Eye (tissue), 1 donor: ENCODE measurements at places on chromosomes 4 and X.

DNA sequence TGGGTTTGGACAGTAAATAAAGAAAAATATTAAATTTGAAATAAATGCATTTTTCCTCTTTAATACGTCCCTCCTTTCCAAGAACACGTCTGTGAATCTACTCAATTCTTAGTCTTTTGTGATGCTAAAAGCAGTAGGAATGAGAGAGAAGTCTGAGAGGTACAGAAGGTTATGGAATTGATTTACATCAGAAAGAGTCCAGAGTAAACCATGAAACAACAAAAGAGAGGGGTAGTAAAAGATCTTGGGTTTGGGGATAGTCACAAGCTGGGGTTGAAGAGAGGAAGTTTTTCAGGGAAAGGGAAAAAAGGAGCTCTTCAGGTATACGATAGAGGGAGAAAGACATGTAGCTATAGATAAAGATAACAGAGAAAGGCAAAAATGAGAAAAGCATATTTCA, 215.4 kb downstream of the RAB28 start:
- no peak for DNase-seq

- no peak for DNase-seq
Measured at GRCh38 chr4:55561889-55562288, 15.2 kb upstream of the CLOCK start.

DNA sequence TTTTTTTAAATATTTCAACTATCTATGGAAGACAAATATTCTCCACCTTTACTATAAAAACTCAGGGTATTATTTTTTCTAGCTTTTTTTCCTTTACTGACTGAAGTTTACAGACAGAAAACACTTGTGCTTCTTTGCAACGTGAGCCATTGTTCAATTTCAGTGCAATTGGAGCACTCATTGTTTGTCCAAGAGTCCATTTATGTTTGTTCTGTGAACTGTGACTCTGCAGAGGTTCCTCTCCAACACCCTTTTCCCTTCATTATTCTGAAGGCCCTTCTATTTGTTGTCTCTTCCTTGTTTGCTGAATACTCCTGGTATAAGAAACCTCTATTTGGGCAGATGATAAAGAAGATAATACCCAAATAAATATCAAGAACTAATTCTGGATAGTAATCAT, 37.4 kb downstream of the DAPP1 start:
- DNase-seq = no peak

- no peak for DNase-seq
Measured at GRCh38 chr4:6742989-6743388, 27.0 kb downstream of the BLOC1S4 start.

- DNase-seq = peak; percentile 18
Measured at GRCh38 chr4:16315456-16315855, 89.2 kb upstream of the TAPT1 start.

DNA sequence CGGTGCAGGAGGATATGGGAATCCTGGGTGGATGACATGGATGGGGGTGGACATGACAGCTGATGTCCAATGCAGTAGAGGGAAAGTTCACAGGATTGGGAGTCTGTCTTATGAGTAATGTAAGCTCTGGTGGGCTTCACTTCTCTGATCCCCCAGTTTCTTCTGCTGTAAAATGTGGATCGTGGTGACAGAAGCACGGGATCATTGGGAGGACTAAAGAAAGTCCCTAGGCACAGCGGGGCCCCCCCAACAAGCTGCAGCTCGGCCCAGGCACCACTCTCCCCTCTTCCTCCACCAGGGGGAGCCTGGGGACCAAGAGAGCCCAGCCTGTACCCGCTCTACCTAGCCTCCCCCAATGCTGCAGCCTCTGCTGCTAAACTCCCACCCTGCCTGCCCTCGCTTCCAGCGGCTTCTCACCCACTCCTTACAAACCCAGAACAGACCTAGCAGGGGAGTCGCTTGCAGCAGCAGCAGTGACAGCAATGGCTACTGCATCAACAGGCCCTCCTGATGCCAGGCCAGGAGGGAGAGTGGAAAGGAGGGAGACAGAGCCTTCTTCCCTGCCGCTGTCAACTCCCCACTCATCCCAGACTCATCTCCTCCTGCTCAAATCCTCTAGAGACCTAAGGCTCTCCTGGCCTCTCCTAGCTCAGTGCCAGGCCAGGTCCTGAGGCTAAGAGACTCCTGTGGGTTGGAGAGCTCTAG, 36.1 kb upstream of the IQSEC2 start:
- peak; percentile 75 for DNase-seq

GRCh38 chr4:65515646-65516045, 154.6 kb downstream of the EPHA5 start:
- DNase-seq = no peak

DNA sequence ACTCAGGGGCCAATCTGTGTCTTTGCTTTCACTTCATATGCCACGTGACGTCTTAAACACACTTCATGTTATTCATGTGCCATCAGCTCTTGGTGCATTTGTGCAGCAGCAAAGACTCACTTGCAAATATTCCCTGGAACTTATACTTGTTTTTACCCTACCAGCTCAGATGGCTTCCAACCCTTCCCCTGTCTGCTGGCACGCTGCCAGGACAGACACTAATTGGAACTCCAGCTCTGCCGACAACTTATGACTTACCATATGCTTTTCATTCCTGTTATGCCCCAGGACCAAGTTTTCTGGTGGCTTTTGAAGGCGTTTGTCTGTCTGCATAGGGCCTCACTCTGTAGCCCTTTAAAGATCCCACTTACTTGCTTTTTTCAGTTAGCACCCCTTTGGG, 261.7 kb upstream of the GNPDA2 start:
- no peak for DNase-seq

DNA sequence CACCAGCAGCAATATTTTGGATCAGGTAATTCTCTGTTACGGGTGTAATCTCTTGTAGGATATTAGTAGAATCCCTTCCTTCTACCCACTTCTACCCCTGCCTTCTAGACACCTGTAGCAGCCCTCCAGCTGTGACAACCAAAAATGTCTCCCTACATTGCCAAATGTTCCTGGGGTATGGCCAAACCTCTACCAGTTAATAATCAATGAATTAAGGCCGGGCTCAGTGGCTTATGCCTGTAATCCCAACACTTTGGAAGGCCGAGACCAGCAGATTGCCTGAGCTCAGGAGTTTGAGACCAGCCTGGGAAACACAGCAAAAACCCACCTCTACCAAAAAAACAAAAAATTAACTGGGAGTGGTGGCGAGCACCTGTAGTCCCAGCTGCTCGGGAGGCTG, 9.9 kb downstream of the MAML3 start:
- DNase-seq = no peak

GRCh38 chr4:6941796-6942195, 32.2 kb downstream of the TBC1D14 start:
- DNase-seq = no peak

DNA sequence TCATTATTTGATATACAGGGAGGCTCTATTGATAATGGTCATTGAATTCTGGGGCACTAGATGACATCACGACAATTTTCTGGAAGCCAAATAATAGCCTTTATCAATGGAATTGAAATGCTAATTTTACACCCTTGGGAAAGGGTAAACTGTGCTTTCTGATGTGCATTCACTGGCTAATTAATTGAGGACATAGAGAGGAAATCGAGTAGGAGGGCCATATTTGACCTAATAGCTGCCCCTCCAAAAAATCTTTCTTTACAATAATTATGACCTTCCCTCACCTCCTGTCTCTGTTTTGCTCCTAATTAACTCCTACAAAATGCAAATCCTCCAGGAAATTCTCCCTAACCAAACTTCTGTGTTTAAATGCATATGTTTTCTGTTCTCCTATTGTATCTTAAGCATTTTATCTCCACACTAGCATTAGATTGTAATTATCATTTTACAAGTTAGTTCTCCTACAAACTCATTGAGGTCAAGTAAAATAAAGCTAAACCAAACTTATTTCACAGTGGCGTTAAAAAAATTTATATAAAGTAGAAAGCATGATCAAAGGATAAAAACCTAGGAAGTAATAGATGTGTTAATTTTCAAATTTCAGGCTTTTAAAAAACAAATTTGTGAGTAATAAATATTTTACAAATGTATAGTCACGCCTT, 1414.0 kb upstream of the AGA start:
- no peak for DNase-seq

DNA sequence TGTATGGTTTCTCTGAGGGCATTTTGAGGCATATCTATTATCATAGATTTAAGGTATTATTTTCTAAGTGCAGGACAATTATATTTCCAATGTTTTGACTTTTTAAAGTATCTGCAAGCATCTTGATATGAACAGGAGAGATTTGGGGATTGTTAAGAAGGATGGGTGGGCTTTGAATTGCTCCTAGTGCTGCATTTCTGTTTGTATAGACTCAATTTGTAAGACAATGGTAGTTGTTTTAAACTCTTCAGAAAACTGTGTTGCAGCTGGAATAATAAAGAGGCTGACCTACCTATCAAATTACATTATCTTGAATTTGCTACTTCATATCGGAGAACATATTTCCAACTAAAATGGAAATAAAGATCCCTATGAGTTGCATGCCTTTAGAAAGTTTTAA, 570.3 kb downstream of the ADGRL3 start:
- no peak for DNase-seq

DNA sequence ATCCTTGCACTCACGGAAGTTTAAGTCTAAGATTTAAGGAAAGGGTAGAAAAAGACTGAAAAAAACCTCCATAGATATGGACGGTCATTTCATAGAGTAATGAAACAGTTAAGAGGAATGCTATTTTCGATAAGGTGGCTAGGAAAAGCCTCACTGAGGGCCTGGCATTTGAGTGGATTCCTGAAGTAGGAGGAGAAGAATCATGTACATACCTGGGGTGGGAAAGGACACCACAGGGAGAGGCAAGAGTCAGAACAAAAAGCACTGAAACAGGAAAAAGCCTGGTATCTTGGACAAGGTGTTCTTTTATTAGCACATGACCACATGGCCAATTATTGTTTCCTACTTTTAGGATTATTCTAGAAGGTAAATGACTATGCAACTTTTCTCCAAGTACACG, 547.2 kb upstream of the DIPK2B start:
- DNase-seq = no peak

GRCh38 chr4:108116423-108117168, 52.1 kb downstream of the LEF1 start:
- DNase-seq = no peak

DNA sequence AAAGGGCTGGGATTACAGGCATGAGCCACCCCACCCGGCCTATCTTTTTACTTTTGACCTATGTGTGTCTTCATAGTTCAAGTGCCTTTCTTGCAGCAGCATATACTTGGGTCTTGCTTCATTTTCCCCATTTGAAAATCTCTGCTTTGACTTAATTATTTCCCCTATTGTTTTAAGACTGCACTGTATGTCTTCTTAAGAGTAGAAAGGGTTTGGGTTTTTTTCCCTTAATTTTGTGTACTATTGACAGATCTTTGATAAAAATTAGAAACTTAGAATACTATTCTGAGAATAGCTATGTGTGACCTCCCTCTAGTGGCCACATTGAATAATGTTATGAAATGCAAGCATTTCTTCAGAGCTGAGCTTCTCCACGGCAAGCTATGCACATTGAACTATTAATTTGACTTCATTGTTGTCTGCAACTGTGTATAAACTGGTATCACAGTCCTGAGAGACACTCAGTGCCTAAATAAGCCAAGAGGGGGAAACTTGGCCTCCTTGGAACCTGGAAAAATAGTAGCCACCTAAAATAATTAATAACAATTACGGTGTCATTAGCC, 8.7 kb upstream of the SLC25A4 start:
- DNase-seq = peak; percentile 84

DNA sequence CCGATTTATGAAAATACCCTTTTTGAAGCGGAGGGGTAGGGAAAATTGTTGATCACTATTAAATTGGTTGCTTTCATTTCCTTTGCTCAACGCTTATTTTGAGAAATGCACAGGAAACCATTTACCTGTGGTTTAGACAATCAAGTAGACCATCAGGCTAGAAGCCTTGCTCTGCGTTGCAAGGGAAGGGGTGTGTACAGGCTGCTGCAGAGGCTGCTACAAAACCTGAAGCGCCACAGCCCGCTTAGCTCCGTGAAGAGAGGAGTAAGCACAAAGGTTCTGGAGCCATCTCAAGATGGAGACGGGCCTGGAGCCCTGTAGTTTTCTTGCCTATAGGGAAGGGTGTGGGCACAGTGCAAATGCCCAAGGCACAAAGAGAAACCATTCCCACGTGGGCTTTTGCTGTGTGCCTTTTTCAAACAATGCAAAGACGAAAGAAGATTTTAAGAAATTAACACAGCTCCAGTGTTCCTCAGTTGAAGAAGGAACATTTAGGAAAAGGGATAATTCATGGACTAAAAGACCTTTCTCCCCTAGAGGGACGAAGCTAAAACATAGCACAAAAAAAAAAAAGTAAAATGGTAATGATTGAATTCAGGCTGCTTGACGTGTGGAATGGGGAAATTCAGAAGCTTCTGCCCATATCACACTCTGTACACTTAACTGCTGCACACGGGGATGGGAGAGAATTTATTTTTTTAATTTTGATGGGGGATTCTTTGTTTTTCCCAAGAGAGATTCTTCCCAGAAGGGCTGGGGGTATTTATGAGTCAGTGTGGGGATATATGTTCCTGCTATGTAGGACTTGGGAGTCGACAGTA, 3.5 kb downstream of the TMSB4X start:
- DNase-seq = peak; percentile 56
